ENCODE measurements at places on chromosomes 7 and 10.

DNA sequence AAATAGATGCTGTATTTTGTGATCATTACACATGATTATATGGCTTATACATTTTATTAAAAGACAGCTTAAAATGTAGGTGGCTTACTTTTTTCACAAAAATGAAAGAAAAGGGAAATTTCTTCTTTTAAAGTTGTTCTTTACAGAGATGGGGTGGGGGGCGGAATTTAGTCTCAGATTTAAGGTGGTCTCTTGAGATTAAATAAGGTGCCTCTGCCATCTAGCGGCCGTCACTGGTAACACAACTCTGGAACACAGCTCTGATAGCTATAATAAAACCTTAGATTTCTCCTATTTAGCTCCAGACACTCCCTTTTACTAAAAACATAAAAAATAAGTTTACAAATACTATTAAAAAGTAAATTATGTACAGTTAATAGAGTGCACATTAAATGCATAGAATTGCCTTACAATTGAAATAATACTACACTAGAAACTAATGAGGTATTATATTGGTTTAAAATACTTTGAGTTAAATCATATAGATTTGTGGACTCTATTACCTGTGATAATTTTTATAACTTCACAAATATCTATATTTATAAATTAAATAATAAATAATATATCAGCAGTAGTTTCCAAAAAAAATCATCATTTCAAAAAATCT lies 210.9 kb downstream of the DGKB start:
- DNase-seq, result peak; percentile 13

- DNase-seq, result no peak
Measured at GRCh38 chr7:32865448-32866030, 26.0 kb downstream of the KBTBD2 start.

GRCh38 chr10:28627102-28627501 lies 50.2 kb upstream of the BAMBI start:
- DNase-seq, result no peak

DNA sequence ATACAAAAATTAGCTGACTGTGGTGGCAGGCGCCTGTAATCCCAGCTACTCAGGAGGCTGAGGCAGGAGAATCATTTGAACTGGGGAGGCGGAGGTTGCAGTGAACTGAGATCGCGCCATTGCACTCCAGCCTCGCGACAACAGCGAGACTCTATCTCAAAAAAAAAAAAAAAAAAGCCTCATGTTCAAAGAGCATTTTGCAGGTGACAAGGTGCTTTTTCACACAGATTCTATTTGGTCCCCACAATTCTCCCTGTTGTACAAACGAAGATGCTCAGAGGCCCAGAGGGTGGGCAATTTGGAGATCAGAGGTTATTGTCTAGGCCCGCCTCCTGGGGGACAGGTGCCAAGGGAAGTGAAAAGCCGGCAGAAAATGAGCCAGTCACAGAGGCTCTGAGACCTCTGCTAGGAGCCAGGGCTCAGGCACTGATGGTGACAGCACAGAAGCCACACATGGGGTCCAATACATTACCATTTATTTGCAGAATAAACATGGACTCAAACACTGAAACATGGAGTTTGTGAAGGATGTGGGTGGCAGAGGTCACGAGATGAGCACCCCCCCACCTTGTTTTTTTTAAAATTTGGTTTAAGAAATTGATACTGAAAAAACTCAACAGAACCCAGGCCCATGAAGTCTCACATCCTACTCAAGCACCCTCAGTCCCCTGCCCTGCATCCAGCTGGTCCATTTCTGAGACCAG lies 882 bp upstream of the GAL3ST4 start:
- DNase-seq, result no peak

DNA sequence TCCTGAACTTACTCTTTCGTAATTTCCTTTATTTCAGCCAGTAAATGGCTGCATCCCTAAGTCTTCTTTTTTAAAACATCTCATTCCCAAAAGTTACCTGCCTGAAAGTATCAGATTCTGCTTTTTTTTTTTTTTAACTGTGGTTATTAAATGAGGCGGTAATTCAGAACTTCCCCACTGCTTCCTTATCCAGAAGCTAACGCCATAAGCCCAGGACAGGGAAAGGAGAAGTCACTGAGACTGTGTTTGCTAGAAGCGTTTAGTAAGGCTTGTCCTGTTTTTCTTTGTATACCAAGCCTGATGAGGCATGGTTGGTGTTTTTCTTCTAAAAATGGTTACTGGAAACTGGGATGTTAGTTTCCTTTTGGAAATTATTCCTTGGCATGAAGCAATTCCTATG lies 197.8 kb downstream of the CELF2 start:
- no peak for DNase-seq

DNA sequence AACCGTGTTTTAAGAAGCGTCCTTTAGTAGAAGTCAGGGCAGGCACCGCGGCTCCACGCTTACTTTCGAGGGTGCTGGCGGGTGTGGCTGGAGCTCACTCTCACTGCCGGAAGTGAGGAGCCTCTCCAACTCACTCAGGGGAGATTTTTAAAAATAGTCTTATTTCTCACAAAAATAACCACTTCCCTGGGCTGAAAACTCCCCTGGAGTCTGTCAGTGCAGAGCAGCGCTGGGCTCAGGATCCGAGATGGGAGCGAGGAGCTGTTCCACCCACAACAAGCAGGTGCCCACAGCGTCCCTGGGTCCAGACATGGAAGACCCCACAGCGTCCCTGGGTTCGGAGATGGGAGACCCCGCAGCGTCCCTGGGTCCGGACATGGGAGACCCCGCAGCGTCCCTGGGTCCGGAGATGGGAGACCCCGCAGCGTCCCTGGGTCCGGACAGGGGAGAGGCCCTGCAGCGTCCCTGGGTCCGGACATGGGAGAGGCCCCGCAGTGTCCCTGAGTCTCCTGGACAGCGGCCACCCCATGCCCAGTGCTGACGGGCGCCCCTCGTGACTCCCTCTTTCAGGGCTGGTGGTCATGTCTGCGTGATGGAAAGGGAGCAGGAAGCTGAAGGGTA lies 51.2 kb downstream of the VIPR2 start:
- no peak for DNase-seq

- DNase-seq, result no peak
Measured at GRCh38 chr10:73161662-73162061, 6.1 kb downstream of the ECD start.

- no peak for DNase-seq
Measured at GRCh38 chr7:131189488-131189887, 138.2 kb upstream of the MKLN1 start.

DNA sequence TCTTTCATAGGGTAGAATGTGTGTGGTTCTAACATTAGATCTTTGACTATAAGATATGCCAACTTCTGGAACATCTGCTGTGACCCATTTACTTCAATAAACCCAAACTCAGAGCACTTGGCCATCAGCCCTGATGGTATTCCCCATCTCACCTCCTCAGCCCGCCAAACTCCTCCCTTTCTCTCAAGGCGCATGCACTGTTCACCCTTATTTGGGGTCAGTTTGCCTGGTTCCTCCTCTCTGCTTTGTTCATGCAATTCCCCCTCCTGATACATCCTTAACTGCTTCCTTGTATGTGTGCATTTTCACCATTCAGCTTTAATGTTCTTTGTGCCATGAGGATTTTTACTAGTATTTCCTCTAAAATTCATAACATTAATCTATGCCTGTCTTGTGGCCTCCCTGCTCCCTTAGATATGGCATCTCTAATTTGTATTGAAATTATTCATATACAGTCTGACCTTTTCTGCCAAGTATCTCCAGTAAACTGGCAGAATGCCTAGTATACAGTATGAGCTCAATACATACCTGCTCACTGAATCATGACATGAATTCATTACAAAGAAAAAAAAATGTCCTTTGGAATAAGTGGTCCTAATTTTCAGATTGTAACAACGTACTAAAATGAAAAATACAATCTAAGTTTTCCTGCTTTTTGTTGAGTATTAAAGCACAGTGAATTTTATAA lies 336.8 kb upstream of the IGFBP3 start:
- DNase-seq, result no peak

DNA sequence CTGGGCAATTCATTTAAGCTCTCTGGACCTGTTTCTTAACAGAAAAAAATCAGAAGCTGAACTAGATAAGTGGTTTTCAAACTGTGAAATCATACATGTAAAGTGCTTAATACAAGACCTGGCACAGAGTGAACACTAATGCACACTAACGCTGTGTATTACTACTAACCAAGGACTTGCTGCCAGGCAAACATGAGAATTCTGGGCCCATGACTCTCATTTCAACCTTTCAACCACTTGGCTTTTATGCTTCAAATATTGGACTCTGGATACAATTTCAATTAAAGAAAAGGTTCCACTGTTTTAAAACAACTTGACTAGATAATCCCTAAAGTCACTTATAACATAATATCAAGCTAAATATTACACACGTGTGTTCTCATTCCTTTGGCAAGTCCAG lies 73.4 kb downstream of the SRPK2 start:
- no peak for DNase-seq

DNA sequence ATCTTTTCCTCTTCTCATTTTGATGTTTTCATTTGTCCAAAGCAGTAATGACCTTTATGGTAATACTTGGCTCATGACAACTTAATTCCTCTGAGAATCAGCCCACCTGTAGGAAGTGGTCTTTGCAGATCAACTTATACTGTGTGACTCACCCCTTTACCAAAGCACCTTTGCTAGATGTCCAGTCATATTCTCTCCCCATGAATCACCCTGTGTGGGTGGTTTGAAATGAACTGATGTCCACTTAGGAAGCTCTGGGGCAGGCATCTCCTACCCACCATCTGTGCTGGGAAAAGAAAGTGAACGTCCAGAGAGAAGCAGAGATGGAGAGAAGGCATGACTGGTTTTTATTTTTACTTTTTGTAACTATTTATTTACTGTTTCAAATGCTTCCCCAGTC lies 410.3 kb downstream of the KIF20B start:
- no peak for DNase-seq

DNA sequence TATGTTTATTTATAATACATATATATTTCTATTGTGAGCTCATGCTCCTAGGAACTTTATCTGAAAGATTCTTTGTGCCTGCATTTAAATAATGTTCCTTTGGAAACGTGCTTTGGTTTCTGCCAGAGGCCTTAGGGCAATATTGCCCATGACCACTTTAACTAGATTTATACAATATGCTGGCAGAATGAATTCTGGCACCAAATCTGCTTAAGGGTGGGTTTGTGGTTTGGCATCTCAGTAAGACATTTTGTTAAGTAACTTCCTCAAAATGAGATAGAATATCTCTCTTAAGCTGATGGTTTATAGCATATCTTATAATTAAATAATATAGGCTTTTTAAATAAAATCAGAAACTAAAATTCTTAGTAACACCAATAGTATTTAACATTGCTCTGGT lies 252.9 kb downstream of the RNLS start:
- DNase-seq, result no peak

- no peak for DNase-seq
Measured at GRCh38 chr7:81605493-81605892, 164.4 kb downstream of the HGF start.

DNA sequence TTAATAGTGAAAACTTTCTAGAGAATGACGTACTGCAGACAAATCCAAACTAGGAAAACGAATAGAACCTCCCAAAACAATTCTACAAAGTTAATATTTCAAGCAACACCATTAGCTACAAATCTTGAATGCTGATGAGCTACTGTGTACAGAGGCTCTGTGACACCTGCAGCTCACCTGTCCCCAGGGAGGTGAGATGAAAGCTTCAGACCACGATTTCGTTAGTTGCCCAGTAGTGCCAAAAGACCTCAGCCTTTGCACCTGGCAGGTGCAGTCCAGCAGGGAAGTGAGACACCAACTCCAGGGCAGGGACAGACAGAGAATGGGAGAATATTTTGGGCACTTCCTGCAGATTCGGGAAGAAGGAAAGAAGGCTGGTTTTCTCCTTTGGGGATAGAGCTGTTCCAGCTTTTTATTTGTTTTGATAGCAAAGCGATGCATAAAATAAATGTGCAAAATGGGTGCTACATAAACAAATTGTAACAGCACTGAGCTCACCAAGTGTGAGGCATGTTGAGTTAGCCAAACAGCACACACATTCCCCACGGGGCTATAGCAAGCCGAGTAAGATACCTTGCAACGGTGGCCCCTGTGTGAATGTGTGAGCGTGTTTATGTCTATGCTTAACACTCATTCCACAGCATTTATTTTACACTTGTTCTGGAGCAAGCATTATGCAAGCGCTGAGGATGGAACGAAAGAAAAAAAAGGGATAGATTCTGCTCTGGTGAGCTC lies 1024.8 kb upstream of the AUTS2 start:
- DNase-seq, result no peak

DNA sequence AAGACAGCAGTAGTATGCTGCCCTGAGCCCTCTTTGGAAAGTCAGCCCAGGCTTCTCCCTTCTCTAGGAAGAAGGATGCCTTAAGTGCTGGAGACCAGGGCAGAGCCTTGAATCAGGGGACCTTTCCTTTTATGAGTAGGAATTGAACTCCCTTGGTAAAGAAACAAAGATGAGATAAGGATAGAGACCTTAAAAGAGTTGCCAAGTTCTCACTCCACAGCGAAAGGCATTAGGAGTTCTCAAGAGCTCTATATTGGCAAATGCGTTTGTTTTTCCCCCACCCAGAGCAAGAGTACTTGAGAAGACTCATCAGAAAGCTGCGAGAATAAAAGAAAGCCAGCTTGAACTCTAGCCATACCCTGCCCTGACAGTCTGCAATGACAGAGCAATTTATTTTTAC lies 72.9 kb upstream of the OGDHL start:
- DNase-seq, result no peak

DNA sequence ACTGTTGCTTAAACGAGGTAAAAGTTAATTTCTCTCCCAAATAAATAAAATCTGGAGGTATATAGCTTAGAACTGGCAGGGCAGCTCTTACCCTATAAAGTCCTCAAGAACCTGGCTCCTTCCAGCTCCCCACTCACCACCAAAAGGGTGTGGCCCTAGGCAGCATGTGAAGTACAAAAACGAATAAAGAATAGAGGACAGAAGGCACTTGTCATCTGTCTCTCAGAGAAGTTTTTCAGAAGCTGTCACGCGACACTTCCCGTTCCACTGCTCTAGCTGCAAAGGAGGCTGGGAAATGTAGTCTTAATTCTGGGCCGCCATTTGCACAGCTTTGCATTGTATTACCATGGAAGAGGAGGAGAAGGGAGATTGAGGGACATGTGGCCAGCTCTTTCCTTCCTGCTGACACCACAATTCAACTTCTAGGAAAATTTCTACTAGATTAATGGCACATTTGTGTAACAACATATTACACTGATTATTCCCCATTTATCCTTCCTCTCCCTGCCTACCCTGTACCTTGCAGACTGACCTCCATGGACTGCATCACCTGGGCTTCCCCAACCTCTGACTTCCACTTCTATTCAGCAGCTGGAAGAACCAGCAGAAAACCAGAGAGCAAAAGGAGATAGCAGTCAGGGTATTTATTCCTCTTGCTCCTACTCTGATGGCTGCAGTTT lies 62.2 kb downstream of the CCDC71L start:
- peak; percentile 67 for DNase-seq

DNA sequence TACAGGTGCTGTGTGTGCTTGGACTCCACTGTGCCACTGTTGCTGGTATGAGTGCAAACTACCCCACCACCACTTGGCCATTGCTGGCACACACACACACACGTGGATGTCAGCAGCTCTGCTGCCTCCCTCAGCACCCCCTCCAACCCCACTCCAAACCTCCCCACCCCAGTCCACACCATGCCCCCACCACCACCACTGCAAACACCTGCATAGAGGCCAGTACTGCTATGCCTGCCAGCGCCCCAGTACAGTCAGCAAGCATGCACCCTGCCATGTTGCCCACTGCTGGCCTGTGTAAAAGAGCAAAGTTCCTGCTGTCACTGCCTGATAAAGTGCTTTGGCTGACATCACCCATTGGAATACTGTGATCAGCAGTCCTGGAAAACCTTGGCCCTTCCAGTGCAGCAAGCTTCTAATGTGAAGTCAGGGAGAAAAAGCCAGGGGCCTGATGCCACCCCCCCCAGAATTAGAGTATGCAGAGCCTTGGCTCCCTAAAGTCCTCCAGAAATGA lies 519.2 kb upstream of the PCDH15 start:
- DNase-seq, result no peak

- no peak for DNase-seq
Measured at GRCh38 chr7:14218338-14218737, 228.9 kb upstream of the ETV1 start.
